ENCODE measurements at places on chromosomes 3 and 15.

- H3K27ac ChIP-seq, result peak overlapping the region; percentile 73
- peak overlapping the region; percentile 62 for H3K4me3 ChIP-seq
- no peaks in the 10 kb centered on the region for H3K27me3 ChIP-seq
- no peak for DNase-seq
- H3K4me1 ChIP-seq, result no peaks in the 10 kb centered on the region
- no peaks in the 10 kb centered on the region for H3K36me3 ChIP-seq
These were observed 2.5 kb upstream of the NLGN1 start for GRCh38 chr3:173395073-173395411.

DNA sequence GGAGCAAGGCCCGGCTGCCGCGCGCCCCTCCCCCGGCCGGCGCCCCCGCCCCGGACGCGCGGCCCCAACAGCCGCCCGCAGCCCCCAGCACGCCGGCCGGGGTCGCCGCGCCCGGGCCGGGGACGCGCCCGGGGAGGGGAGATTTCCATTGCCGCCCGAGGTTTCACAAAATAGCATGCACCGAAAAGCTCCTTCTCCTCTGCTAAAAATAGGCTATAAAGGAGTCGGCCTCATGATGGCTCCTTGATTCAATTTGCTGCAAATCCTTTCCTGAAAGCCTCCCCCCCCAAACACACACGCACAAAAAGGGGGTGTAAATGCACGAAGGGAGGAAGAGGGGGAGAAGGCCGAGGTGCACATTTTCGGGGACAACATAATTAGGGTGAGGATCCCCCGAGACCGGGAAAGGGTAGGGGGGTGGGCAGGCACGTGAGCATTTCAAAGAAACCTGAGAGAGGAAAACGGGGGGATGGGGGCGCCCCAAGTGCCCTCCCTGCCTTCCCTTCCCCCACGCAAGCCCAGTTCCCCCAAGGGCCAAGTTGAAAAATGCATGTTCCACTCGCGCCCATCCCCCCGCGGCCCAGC is 734 bp downstream of the TBL1XR1 start:
- H3K27me3 ChIP-seq, result no peaks in the 10 kb centered on the region
- DNase-seq, result peak; percentile 51
- no peaks in the 10 kb centered on the region for H3K36me3 ChIP-seq
- peak overlapping the region; percentile 88 for H3K27ac ChIP-seq

DNA sequence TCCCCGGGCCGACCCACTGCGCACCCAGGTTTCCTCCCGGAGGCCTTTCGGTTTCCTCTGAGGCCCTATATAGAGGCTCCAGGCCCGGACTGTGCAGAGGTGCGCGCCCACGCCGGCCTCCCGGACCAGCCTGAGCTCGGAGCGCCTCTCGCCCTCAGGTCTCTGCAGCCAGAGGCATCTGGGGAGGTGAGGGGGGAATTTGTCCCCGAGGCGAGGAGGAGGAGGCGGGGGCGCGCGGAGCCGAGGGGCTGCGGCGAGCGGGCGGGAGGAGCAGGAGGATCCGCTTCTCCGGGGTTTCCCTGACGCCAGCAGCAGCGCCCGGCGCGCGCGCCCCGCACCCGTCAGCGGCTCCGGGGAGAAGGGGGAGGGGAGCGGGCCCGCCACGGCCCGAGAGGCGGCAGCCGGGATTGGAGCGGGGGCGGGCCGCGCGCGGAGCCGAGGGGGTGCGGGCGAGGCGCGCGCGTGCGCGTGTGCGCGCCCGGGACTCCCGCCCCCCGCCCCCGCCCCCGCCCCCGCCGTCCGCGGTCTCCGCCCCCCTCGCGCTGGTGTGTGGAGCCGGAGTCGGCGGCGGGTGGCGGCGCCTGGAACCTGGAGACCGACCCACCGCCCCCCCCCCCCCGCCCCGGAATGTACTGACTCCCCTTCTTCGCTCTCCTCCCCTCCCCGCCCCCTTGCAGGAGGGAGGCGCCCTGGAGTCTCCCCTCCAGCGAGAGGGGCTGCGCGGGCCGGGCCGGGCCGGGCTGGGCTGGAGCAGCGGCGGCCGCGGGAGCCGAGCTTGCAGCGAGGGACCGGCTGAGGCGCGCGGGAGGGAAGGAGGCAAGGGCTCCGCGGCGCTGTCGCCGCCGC is at the start of gene NEO1:
NEO1 (plus strand) TSS at position 657 of the 846 bp plus-strand sequence. CDS start 213 bp downstream, outside the sequence.
- no peaks in the 10 kb centered on the region for H3K27me3 ChIP-seq
- peaks cover 14% of the 10 kb centered on the region for H3K4me1 ChIP-seq
- no peaks in the 10 kb centered on the region for H3K36me3 ChIP-seq
- peak; percentile 87 for DNase-seq
- peak within 1 kb of the TSS; percentile 94 for H3K27ac ChIP-seq
- peak within 1 kb of the TSS; percentile 76 for H3K4me3 ChIP-seq

GRCh38 chr3:31645256-31645655 is 112.5 kb downstream of the STT3B start:
- H3K4me1 ChIP-seq, result no peaks in the 10 kb centered on the region
- no peaks in the 10 kb centered on the region for H3K27me3 ChIP-seq
- no peaks in the 10 kb centered on the region for H3K36me3 ChIP-seq
- H3K4me3 ChIP-seq, result no peak overlapping the region

DNA sequence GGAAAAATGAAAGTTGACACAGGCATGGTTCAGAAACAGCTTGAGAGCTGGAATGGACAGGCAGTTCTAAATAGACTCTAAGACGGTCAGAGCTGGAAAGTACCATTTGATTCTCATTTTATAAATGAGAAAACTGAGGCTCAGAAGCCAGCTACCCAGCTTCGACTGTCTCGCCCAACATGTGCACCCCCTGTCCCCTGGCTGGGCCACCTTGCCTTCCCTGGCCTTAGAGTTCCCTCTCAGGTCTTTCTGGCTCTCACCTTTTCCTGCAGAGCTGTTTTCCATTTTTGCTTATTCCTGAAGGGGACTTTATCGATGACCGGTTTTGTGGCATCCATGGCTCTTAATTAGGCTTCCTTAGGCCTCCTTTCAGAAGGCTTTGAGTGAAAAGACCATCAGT is 17.3 kb upstream of the DOCK3 start:
- H3K4me3 ChIP-seq, result no peak overlapping the region
- no peaks in the 10 kb centered on the region for H3K4me1 ChIP-seq
- H3K27me3 ChIP-seq, result no peaks in the 10 kb centered on the region
- no peaks in the 10 kb centered on the region for H3K36me3 ChIP-seq
- no peak for DNase-seq
